Esophagus squamous epithelium (tissue), 5 donors: ENCODE measurements at places on chromosomes 7 and 10.

DNA sequence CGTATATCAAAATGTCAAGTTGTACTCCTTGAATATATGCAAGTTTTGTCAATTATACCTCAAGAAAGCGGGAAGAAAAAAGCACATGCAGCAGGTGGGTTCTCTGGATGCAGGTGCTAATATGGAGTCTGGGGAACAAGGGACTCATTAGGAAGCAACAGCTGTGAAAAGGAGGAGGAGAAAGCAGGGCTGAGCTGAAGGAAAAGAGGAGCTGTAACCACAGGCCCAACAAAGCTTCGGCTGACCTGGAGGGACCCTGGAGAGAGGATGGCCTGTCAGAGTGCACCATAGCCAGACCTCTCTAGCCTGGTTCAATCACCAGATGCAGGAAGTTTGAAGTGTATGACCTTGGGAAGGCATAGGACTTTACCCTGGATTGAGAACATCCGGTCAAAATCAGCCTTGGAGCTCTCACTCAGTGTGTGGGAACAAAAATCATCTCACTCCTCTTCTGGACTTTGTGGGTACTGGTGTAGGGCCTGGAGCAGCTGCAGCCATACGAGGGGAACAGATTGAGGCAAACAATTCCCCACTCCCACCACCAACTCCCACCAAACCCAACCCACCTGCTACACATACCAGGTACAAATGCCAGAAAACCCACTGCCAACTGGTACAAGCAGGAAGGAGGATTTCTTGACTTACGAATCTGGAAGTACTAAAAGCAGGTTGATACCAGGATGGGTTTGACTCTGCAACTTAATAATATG lies 36.7 kb downstream of the NPTX2 start:
- no peak for DNase-seq

GRCh38 chr10:74480778-74481177 lies 329.8 kb downstream of the ADK start:
- no peak for DNase-seq

- DNase-seq, result no peak
Observed at GRCh38 chr7:141198194-141198958, 124.5 kb downstream of the TMEM178B start.

DNA sequence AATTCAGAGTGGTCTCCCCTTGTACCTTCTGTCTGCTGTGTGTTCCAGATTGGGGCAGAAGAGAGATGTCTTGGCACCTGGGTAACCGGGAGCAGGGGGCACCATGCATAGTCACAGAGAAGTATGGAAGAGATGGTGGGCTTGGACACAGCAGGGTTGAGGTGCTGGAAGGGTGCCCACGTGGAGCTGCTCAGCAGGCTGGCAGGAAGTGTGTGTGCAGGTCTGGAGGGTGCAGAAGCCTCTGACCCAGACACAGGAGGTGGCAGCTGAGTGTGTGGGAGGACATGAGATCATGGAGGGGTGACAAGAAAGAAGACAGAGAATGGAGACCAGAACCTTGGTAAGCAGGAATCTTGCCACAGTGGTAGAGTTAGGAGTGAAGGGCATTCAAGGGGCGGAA lies 42.3 kb upstream of the DUSP5 start:
- no peak for DNase-seq

GRCh38 chr7:135536150-135536549 lies 21.6 kb upstream of the NUP205 start:
- no peak for DNase-seq

DNA sequence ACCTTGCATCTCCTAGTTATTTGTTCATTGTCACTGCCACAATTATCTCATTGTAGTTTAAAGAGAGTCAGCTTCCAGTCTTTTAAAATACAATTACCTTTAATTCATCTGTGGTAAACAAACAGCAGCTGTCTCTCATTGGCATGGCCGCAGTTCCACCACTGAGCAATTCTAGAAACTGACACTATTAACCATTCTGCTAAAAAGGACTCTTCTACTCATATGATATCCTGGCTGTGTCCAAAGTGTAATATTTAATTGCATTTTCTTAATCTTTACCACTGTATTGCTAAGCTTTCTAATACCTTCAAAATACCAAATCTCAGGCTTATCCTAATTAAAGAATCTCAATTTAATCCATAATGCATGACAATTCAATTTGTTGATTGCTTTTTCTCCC lies 639.0 kb downstream of the AUTS2 start:
- no peak for DNase-seq
